ENCODE measurements at places on chromosomes 6 and 20. TPM values are rescaled to one million over a fixed set of nuclear protein-coding genes. Genes with fewer than 3 reads are reported as not detected.

The UNC93A gene
- total RNA-seq, result 0.10 TPM

The PSMB8 gene
- 8.5 TPM for total RNA-seq

The CYP21A2 gene
- total RNA-seq, result 1.0 TPM

The ARMH2 gene
- not detected for total RNA-seq

The CNPY3 gene
- 23.7 TPM for total RNA-seq
